GM13976 (cell line): ENCODE measurements at places on chromosomes 2 and 18.

DNA sequence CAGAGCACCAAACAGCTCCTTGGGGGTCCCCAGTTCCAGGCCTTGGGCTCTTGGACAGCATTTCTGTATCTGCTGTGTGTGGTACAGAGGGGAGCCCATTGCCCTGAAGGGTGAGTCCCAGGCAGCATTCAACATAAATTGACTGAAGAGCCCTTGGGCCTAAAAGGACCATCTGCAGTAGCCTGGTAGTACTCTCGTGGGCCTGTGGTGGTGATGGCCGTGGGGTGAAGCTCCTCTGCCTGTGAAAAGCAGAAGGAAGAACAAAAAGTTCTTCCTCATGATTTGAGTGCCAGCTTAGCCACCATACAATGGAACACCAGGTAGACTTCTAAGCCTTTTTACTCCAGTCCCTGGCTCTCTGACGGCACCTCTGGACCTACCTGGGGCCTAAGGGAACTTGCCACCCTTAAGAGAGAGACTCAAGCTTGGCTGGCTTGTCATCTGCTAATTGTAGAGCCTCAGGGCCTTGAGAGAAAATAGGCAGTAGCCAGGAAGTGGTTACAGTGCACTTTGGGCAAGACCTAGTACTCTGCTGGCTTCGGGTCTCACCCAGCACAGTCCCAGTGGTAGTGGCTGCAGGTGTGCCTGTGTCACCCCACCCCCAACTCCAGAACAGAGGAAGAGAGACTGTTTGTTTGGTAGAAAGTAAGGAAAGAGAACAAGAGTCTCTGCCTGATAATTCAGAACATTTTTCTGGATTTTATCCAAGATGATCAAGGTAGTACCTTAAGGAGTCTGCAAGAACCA lies 84.6 kb upstream of the CERS6 start:
- no peak for DNase-seq

GRCh38 chr2:197939787-197940186 lies 135.4 kb downstream of the PLCL1 start:
- DNase-seq: no peak

DNA sequence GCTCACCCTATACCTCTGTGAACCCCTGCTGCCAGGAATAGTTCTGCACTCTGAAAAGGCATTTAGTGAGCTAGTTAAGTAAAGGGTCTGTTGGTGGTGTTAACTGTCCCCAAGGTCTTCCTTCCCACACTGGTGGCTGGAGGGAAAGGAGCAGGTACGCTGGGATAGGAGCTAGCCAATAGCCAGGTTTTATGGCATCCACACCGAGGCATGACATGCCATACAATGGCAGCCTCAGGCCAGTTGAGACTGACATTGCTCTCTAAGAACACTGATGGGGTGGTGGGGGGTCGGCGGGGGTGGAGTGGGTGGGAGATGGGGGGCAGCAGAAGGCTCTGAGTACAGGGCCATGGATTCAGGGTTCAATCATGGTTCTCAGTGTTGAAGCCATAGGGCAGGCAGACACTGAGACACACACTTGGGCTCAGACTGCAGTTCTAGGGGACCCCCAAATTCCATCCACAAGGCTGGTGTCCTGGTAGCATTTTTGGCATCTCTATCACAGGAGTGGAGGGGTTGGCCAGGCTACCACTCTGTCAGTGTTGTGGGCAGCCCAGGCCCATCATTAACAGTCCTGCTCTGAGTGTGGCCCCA lies 136.0 kb downstream of the CTIF start:
- DNase-seq: no peak

DNA sequence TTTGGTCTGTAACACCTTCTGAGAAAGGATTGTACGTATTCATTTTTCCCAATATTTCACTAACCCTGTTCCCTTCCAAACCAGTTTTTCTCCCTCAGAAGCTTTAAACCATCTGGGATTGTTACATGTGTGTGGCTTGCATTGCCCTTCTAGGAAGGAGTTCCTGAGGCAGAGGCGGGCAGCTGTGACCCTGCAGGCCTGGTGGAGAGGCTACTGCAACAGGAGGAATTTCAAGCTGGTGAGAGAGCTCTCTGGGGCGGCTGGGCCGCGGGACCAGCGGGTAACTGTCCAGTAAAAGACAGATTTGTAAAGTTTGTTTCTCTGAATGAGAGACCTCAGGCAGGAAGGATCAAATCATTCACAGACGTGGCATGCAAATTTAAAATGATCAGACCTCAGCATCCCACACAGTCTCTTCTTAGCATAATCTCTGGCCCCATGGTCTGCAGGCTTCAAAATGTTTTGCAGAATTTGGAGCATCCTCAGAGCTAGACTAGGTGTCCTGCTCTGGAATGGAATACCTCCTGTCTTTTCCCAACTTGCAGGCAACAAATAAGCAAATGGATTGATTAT lies 40.2 kb upstream of the GPR17 start:
- DNase-seq: no peak

DNA sequence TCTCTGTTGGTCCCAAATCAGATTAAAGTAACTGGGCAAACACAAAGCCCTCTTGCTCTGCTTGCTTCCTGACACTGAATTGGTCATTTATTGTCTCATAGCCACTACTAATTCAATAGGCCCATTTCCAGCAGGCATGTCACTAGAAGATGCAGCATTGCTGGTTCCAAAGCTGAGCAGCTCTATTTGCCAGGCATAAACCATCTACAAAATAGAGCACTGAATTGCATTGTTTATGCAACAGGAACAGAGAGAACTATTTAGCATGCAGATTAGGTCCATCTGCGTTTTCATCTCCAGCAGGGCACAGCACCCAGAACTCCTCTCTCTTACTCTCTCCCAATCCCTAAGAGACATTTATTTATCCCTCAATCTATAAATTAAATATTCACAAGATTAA lies 227.6 kb downstream of the SUCLG1 start:
- no peak for DNase-seq

- DNase-seq: no peak
These were observed 35.7 kb downstream of the WDR43 start for GRCh38 chr2:28930205-28930604.

GRCh38 chr2:202762556-202762955 lies 109.0 kb downstream of the ICA1L start:
- no peak for DNase-seq
